COR-L47 (cell line): ENCODE measurements at places on chromosomes 6 and 20.

GRCh38 chr6:111692327-111693164, 86.9 kb upstream of the TRAF3IP2 start:
- no peak for DNase-seq

GRCh38 chr6:170106906-170107525, 183.9 kb downstream of the DLL1 start:
- no peak for DNase-seq

DNA sequence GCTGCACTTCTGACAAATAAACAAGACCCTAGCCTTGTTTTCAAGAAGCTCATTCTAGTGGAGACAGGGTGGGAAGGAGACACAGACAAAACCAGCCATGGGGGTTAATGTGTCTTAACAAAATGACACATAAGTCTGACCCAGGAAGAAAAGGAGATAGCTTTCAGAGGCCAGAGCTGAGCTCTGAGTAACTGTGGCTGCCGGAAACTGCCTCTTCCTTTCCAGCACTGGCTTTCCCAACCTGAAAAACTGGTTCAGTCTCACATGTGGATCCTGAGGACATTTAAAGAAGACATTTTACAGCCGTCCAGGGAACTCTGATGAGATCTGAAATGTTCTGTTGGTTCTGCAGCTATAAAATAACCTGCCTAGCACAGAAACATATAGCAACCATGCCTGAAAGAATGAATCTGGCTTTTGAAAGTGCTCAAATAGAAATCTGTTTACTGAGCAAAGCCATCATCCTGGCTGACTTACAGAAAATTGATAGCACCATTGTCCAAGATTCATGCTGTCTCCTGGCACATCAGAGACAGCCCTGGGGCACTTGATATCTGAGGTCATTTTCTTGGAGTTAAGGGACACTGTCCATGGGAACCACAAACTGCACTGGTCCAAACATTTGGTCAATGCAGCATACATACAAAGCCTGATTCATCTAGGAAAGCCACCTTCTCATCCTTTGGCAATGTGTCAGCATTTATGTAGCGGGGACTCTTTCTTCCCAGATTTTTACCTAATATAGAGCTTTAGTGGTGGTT, 83.2 kb upstream of the PAX1 start:
- no peak for DNase-seq

- DNase-seq = no peak
Observed at GRCh38 chr6:53413326-53413725, 64.6 kb upstream of the ELOVL5 start.

- DNase-seq = no peak
Observed at GRCh38 chr20:58192065-58192464, 36.4 kb downstream of the ANKRD60 start.

GRCh38 chr6:127022302-127022701, 96.2 kb upstream of the RSPO3 start:
- DNase-seq = peak; percentile 25

DNA sequence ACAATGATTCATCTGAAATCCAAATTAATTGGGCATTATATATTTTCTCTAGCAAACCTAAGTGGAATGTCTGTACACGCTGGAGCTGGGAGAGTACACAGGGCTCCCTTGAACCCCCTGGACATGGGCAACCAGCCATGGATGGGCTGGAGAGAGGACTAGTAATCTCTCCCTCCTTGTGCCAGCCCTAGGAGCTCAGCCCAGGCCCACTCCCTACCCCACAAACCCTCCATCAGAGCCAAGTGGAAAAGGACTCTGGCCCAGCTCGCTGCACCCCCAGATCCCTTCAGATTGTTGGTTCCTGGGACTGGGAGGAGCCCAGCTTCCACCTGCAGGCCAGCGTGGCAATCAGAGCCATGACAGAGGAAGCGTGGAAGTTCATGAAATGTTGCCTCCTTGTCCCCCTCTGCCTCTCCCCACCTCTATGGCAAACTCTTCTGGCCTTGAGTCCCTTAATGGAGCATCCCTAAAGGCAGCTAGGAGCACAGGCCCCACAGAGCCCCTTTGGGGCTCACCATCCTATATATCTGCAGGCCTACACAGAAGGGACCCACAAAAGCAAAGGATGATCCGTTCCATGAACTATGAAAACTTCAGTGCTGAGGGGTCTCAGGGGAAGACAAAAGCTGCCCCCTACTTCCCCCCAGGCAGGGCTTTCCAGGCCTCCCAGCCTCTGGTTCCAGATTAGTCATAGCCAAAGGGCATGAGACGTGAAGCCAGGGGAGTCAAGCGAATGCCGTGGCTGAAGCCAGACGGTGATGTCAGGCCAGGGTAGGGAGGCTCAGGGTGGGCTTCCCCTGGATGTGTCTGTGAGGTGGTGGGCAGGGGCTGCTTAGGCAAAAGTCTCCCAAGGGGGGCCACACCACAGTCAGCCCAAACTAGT, 126.4 kb upstream of the MAFB start:
- DNase-seq = no peak

DNA sequence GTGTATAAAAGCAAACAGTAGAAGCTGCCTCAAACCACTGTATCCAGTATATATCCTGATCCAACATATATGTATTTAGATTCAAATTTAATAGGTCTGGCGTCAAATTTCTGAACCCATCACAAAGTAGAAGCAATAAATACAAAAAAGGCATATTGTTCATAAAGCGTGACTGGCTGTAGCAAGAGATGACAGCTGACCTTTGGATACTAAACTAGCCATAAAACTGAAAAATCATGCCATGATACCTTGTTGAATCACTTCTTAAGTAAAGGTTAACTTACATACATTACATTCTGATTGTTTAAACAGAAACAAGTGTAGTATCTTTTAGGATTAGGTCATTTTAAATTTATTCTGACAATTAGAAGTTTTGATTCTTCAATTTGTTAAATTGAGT, 372.0 kb upstream of the FLRT3 start:
- no peak for DNase-seq

DNA sequence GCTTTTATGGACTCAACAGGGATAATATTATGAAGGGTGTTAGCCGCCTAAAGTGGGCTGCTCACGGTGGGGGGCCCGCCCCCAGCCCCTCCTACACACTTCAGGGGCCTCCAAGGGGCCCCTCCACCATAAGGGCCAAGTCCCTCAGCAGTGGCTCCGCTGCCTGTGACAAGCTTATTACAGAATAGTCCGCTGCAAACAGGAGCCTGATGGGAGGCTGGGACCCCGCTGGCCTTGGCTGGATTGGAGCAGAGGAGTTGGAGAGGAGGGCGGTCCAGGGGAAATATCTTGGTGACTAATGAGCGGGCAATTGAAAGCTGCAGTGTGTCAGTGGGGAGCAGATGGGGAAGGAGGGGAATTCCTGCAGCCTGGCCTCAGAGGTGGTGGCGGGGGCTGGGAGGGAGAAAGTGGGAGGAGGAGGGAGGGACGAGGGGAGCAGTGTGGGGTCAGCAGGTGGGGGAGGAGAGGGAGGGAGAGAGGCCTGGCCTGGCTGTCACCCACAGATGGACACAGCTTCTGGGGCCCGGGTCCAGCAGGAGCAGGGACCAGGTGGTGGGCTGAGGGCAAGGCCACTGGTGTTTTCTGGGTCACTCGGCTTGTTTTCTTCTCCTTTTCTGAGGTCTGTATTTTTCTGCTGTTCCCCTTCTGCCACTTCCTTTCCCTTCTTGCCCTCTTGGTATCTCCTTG, 57.6 kb upstream of the FOXP4 start:
- DNase-seq = no peak

- DNase-seq = no peak
Observed at GRCh38 chr6:54255886-54256285, 52.4 kb upstream of the TINAG start.

DNA sequence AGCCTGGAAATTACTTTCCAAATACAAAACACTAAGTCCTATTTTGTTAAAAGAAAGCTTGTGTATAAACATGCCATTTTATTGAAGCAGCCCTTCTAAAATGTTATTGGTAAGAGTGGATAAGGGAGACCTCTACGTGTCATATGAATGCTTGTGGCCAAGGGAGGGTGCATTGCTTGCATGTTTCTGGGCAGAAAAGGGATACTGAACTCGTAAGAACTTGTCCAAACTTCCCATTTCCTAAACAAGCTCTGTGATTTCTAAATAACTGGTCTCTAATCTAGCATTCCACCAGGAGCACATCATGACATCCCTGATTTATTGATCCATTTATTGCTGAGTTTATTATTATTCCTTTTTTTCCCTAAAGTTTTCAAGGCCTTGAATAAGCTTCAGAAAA, 474.1 kb downstream of the CD109 start:
- DNase-seq = no peak

GRCh38 chr6:157236040-157236725, 87.1 kb downstream of the TMEM242 start:
- no peak for DNase-seq

DNA sequence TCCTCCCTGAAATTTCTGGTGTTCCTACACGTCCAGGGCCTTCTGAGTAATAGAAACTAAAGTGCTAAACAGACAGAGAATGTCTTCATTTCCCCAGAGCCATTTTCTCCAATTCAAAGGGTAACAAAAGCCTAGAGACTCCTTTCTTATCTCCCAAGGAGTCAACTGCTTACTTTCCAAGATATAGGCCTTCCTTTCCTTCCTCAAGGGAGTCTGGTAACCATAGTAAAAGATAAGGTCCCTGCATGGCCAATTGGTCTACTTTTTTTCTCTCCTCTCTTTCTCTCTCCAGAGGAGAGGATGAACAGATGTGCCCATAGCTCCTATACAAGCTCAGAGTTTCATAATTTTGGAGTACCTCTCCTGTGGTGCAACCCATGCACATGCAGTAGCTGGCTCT, 185.7 kb downstream of the ASCC3 start:
- no peak for DNase-seq

- DNase-seq = peak; percentile 86
Observed at GRCh38 chr20:10171864-10172751, 46.5 kb upstream of the SNAP25 start.

DNA sequence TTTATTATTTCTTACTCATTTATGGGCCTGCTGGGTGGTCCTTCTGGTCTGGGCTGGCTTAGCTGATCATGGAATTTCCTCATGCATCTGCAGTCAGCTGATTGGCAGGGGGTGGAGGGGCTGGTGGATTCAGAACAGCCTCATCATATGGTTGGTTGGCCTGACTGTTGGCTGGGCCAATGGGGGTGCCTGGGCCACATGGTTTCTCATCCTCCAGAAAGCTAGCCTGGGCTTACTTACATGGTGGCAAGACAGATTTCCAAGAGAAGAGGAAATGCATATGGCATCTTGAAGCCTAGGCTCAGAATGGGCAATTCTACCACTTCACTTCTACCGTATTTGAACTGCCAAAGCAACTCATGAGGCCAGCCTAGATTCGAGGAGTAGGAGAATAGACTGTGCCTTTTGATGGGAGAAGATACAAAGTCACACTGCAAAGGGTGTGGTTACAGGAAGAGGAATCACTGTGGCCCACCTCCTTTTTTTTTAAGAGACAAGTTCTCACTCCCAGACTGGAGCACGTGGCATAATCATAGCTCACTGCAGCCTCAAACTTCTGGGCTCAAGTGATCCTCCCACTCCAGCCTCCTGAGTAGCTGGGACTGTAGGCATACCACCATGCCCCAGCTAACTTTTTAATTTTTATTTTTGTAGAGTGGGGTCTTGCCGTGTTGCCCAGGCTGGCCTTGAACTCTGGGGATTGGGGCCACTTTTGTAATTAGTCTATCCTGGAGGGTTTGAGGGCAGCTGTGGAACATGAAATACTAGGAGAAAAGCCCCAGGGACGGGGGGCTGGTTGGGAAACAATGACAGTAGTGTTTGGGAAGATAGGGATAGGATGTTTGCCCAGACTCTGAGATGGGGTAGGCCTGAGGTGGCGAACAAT, 47.6 kb upstream of the RNF24 start:
- no peak for DNase-seq

DNA sequence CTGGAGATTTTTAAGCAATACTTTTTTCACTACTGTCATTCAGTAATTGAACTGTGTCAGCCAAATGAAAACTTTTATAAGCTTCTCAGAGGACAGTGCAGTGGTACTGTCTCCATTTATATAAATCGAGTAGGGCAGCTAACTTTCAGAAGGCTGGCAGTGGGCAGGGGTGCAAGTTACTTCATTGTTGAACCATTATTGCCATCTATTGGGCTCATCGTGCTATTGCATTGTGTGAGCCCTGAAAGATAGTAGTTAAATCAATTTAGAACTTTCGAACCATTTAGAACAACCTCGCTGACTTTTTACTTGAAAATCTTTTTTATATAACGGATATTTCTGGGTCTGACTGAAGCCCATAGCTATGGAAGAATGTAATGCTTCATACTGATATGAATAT, 347.8 kb upstream of the PLCB4 start:
- peak; percentile 69 for DNase-seq

- DNase-seq = no peak
Observed at GRCh38 chr6:16729183-16729691, 32.0 kb downstream of the ATXN1 start.

- no peak for DNase-seq
Observed at GRCh38 chr6:73073238-73073637, 152.1 kb downstream of the KHDC1L start.

- no peak for DNase-seq
Observed at GRCh38 chr20:22180244-22180643, 404.1 kb downstream of the FOXA2 start.

GRCh38 chr20:41304424-41305079, 13.0 kb downstream of the ZHX3 start:
- DNase-seq = no peak

- DNase-seq = no peak
Observed at GRCh38 chr20:64240243-64241015, 15.1 kb upstream of the PCMTD2 start.

- no peak for DNase-seq
Observed at GRCh38 chr20:50928469-50928868, 2.8 kb downstream of the ADNP start.

GRCh38 chr6:10655508-10656055, 38.8 kb downstream of the C6orf52 start:
- DNase-seq = no peak

GRCh38 chr20:825710-826421, 7.6 kb upstream of the FAM110A start:
- DNase-seq = no peak

- DNase-seq = no peak
Observed at GRCh38 chr6:147078602-147079001, 125.6 kb upstream of the STXBP5 start.

DNA sequence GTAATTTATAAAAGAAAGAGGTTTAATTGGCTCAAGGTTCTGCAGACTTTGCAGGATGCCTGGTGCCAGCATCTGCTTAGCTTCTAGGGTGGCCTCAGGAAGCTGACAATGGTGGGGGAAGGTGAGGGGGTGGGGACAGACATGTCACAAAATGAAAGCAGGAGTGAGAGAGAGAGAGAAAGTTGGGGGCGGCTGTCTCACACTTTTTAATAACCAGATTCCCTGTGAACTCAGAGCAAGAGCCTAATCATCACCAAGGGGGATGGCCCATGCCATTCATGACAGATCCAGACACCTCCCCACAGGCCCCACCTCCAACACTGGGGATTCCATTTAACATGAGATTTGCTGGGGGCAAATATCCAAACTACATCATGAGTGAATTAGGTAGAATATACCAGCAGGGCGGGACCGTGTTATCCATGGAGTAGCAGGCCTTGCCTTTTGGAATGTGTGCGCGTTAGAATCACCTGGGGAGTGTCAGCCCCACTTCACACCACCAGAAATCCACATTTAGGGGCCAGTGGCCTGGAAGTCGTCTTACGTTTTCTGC, 258.8 kb downstream of the CDH4 start:
- no peak for DNase-seq

GRCh38 chr20:63032026-63032800, 25.4 kb upstream of the BHLHE23 start:
- no peak for DNase-seq

- DNase-seq = no peak
Observed at GRCh38 chr6:354631-355280, 36.8 kb upstream of the IRF4 start.

GRCh38 chr20:23425129-23425528, 3.8 kb upstream of the NAPB start:
- DNase-seq = no peak
